ENCODE measurements at places on chromosomes 7 and 10.

DNA sequence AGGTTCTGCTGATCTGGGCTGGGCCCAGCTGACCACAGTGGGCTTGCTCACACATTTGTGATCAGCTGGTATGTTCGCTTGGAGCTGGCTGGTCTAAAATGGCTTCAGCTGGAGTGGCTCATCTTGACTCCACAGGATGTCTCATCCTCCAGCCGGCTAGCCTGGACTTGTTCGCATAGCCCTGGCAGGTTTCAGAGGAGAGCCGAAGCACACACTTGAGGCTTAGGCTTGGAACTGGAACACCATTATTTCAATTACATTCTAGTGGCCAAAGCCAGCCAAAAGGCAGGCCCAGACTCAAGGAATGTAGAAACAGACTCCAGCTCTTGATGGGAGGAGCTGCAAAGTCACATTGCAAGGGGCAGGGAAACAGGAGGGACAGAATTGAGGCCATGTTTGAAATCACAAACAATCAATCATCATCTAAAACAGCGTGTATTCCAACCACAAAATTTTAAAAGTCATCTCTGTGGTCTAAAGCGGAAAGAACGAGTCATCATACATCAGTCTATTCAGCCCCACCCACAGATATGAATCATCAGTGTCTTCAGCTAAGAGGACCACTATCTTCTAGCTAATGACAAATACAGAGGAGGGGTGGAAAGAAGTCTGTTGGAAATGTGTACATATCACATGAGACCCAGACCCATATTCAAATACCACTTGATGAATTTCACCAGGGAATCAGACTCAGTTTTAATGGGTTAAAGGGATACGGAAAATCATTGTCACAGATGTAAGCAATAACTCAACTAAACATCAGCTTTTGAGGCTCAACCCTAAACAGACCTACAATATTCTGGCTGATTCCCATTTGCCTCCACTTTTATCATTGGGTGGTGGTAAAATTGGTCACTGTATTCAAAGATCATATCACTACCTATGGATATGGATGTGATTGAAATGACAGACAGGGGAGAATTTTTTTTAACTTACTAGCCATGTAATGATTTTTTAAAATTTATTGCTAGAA, 139.0 kb upstream of the MKLN1 start:
- no peak for DNase-seq

DNA sequence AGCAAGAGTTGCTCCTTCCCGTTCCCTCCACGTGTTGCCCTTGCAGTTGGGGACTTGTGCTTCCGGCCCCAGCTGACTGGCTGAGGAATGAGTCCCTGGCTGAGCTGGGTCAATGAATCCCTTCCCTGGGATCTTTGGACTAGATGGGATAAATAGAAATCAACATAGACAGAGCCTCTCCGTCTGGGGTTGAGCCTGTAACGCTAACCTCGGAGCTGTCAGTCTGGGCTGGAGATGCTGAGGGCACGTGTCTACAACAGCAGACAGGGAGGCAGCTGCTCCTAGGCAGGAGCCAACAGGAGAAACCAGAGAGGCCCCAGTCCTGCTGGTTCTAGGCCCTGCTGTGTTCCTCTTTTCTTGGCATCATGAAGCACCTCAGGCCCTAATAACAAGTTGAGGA, 42.3 kb upstream of the HSPA12A start:
- no peak for DNase-seq

DNA sequence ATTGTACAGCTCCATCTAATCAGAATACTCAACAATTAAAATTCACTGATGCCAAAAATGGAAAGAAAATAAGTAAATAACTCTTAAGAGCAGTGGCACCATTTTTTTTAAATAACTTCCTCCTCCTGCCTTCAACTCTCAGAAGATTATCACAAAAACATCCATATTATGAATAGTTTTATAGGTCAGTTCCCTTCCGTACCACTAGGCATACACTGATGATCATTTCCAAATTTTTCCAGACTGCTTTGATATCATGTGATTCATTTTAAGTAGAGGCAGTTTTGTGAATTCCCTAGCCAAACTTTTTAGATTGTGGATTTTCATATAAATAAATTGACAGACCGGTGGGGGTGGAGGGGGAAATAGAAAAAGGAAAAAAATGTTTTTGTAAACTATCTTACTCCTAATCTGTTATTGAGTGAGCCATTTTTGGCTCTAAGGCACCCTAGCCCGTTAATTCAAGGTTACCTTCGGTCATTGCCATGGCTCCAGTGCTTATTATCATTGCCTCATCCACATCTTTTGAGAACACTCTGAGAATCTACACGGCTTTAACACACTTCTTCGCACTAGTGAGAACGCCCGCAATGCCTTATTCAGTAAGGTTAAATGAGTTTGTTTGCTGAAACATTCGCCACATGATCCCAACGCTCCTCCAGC, 1.0 kb downstream of the FAM107B start:
- DNase-seq = no peak

DNA sequence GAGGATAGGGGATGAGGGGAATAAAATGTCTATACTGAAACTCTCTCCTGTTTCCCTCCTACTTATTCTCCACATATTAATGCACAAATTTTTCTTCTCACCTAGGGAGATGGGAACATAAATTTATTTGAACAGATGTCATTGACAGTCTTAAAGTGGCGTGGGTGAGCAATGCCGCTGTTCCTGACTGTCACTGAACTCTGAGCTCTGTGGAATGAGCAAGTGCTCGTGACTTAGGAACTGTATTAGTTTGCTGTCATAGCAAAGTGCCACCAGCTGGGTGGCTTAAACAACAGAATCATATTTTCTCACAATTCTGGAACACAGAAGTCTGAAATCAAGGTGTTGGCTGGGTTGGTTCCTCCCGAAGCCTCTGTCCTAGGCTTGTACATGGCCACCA, 29.1 kb downstream of the INPP5F start:
- no peak for DNase-seq

GRCh38 chr7:12244129-12244528, 33.0 kb downstream of the TMEM106B start:
- no peak for DNase-seq

GRCh38 chr7:39285256-39285655, 280.9 kb upstream of the YAE1 start:
- no peak for DNase-seq

GRCh38 chr7:30869794-30870611, 41.6 kb upstream of the AQP1 start:
- DNase-seq = no peak

GRCh38 chr10:7483848-7484247, 73.0 kb upstream of the SFMBT2 start:
- no peak for DNase-seq

DNA sequence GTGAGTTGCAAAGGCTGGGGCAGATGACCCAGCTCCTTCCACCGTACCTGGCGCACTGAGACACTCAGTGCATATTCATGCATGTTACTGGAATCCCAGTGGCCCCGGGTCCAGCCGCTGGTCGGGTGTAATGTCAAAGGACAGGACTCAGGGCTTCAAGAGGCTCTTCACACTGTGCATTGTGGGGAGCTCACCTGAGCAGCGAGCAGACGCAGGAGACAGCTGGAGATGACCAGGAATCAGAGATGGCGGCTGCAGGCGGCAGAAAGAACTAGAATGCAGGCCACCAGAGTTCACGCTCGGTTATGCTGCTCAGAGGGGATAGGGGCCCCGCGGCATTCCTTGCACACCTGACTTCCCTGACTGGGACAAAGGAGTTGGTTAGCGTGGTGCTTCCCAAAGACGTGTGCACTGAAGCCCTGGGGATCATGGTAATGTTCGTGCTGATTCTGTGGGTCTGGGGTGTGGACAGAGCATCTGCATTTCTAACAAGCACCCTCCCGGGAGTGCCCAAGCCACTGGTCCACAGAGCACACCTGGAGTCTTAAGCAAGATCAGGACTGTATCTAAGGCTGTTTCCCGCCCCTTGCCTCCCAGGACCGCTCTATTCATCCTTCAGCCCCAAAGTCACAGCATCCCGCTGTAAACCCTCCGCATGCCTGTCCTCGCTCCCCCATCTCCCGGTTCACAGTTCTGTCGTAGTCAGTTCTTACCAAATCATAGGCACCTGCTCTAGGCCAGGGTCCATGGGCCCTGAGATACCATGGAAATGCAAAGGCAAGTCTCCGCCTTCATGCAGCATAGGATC, 71.0 kb downstream of the MKI67 start:
- no peak for DNase-seq

DNA sequence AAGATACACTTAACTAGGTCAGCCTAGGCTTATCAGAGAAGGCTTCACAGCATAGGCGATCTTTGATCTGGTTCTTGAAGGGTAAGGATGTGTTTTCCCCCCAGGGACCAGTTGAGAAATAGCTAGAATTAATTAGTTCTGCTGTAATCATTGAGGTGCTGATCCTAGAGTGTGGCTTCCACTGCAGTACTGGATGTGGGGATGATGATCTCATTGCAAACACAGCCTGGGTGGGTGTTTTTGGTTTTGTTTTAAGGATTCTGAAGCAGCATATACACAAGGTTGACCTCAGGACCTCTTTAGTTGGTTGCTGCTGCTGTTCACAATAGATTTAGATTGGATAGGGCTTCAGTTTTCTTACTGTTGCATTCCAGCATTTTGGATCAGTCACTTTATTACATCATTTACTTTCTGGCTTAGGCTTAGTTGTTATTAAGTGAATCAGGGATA, 159.7 kb downstream of the AUTS2 start:
- DNase-seq = no peak

DNA sequence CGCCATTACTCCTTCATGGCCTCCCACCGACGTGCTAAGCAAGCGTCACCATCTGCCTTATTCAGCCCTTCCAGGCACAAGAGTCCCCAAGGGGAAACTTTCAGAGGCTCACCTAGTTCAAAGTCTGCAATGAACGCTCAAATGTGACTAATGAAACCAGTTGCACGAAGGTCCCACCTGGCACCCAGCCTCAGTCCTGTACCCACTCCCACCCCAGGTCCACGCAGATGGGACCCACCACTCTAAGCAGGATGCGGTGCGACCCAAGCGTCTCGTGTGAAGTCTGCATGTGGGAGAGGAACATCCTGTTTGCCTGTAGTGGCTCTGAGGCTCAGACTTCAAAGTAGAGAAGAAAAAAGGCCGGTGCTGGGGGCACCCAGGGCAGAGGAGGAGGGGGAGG, 40.3 kb downstream of the RGS10 start:
- peak; percentile 77 for DNase-seq

DNA sequence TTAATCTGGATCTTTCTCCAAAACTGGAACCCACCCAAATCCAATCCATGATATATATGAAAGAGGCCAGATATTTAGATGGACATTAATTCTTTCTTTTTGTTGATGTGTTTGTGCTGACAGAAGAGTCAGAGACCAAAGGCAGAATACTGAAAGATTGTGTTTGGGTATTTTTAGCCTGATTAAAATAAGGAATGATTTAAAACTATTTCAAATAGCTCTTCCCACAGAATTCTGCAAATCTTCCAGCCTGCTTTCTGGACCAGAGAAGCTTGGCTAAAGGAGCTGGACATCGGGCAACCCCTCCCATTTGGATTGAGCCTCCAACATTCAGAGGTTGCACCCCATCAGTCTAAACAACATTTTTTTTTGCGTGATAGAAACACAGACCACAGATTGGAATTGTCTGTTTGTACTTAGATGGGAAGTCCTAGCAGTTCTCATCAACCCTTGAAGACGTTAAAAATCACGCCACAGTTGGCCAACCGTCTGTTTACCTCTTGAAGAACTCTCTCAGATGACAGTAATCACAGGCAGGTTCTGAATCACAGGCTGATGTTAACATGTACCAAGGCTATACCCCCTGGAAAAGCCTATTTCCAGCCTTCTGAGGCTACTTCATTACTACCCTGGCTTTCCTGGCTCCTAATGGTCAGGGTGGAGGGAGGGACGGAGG, 155.2 kb upstream of the NRP1 start:
- no peak for DNase-seq

- no peak for DNase-seq
These were observed 19.7 kb downstream of the RPS24 start for GRCh38 chr10:78053211-78053868.

DNA sequence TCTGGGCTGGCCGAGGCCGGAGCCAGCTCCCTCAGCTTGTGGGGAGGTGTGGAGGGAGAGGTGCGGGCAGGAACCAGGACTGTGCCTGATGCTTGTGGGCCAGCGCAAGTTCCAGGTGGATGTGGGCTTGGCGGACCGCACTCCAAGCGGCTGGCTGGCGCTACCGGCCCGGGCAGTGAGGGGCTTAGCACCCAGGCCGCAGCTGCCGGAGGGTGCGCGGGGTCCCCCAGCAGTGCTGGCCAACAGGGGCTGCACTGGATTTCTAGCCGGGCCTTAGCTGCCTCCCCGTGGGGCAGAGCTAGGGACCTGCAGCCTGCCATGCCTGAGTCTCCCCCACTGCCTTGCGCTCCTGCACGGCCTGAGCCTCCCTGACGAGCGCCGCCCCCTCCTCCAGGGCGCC, 242.8 kb downstream of the CCSER2 start:
- DNase-seq = no peak

DNA sequence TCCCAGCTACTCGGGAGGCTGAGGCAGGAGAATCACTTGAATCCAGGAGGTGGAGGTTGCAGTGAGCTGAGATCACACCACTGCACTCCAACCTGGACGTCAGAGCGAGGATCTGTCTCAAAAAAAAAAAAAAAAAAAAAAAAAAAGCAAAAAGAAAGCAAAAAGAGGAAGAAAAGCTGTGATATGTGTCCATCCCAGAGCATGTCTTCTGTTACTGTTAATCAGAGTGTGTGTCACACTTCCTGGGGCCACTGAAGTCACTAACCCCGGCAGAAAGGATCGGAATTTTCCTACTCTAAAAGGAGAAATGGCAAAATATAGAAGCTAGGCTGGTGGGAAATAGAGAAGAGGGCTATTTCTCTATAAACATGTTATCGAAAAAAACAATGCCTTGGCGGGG, 11.9 kb downstream of the PIK3AP1 start:
- DNase-seq = no peak
